Aorta (tissue), 5 donors: ENCODE measurements at places on chromosomes 13 and 19.

GRCh38 chr13:40445557-40445990 is 220.9 kb downstream of the FOXO1 start:
- DNase-seq, result peak; percentile 72

GRCh38 chr13:99225078-99225477 is 24.4 kb downstream of the UBAC2 start:
- DNase-seq, result no peak

- DNase-seq, result no peak
Observed at GRCh38 chr13:84358601-84359000, 476.3 kb upstream of the SLITRK1 start.

DNA sequence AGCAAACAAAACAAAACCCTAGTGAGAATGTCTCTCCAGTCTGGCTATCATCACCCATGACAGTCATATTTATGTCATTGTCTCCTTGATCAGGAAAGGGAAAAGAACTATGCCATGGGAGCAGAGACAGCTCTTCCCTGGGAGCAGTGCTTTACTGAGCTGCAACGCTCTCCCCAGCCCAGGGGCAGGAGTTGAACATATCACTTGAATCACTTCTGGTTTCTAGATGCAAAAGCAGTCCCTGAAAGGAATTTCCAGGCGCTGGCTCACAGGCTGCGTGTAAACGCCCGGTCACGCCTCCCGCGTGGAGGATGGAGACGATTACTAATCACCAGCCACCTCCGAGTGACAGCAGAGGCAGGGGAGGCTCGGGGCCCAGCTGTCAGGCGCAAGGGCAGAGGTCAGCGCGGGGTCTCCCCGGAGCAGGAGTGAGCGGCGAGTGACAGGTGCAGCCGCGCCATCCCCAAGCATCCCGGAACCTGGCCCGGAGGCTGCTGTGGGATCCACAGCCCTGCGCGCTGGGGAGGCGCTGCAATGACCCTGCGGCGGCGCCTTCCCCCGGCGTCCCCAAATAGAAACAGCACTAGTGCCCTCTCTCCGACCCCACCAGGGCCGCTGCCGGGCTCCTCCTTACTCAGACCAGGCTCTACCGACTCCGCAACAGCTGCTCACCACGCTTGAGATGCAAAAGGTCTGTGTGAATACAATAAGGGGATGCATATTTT is 23.5 kb upstream of the DCLK1 start:
- peak; percentile 77 for DNase-seq

DNA sequence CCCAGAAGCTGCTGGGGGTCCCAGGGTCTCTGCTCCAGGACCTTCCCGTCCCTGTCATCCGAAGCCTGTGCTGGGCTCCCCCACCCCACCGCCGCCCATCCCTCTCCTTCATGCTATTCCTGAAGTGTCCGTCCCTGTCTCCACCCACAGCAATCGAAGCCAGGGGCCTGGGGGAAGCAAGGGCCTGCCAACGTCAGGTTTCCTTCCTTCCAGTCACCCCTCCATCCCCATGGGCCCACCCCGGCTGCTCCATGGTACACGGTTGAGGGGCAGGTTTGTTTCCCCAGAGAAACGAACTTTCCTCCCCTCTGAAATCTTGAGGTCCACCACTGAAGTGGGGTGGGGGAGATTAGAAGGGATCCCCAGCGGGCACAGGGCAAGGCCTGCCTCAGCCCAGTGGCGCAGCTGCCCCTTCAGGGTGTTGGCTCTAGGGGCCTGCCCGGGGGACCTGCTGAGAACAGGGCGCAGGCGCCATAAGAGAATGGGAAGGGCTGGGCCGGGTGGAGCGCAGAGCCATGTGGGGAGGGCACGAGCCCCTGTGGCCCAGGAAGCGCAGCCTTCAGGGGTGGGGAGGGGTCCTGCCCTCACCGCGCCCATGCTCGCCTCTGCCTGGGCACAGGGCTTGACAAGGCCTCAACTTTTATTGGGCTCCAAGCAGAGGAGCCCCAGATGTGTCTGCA is 16.1 kb downstream of the CEBPG start:
- DNase-seq, result peak; percentile 46

GRCh38 chr19:18119717-18120105 is 22.1 kb downstream of the MAST3 start:
- no peak for DNase-seq

- DNase-seq, result no peak
Observed at GRCh38 chr13:50914176-50914700, 4.6 kb downstream of the RNASEH2B start.

DNA sequence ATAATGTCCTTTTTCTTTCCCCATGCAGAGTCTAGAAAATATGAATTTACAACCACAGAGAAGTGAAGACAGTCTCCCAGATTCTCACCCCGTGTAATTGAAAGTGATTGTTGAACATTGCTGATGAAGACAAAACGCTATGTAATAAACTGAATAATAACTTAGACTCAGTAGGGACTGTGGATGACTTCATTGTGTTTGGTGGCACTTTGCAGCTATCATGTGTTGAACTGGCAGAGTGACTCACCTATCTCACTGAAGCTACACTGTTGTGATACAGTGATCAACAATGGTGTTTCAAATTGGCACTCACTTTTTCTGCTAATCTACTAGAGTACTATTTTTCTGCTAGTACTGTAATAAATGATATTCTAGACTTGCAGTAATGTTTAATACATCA is 261.3 kb downstream of the DACH1 start:
- DNase-seq, result no peak

DNA sequence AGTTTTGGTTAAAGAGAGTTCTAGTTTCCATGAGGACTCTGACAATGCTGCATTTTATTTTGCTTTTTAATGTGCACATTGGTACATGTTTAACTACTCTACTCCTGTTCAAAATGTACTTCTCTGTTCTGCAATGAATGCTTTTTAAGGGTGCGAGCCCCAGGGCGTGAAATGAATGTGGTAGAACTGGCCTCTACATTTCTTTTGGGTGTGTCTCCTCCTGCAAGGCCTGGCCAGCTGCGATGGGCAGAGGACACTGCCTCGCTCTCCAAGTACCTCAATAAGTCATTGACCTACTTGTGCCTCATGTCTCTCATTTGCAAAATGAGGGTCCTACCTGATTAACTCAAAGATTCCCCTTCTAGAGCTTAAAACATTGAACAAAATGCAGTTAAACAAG is 6.7 kb downstream of the RGS9BP start:
- no peak for DNase-seq

DNA sequence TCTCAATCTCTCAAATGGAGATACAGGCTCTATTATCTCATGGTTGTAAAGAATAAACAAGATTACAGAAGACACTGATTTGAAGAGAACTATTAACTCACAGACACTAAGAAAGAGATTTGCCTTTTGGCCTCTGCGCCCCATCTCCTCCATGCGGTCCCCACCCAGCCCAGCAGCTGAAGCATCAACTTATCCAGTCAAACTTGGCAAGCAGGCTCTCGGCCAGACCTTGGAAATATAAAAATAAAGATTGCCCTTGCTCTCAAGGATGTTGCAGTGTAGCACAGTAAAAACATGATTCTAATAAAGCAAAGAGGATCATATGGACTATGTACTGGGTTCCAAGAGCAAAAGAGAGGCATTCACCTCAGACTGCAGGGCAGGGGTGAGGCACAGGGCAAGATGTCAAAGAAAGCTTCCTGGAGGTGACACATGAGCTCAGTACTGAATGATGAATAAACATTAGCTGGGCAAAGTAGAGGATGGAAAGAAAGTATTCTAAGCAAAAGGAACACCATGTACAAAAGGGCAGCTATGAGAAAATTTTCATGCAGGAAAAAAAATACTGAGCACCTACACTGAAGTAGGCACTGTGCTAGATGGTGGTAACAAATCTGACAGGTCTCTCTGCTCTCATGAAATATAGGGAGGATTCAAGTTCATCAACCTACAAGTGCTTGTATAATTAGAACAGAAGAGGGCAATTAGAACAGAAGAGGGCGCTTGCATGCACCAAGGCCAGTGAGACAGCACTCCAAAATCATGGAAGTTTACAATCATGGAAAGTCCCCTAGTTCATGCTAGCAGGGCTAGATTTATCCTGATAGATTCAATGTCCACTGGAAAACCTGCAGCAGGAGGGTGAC is 85.0 kb downstream of the SACS start:
- no peak for DNase-seq

- no peak for DNase-seq
Observed at GRCh38 chr13:79108914-79109643, 297.0 kb downstream of the RBM26 start.

- no peak for DNase-seq
Observed at GRCh38 chr13:28049880-28050875, 50.2 kb downstream of the FLT3 start.

- no peak for DNase-seq
Observed at GRCh38 chr13:38223089-38223488, 126.6 kb upstream of the UFM1 start.

DNA sequence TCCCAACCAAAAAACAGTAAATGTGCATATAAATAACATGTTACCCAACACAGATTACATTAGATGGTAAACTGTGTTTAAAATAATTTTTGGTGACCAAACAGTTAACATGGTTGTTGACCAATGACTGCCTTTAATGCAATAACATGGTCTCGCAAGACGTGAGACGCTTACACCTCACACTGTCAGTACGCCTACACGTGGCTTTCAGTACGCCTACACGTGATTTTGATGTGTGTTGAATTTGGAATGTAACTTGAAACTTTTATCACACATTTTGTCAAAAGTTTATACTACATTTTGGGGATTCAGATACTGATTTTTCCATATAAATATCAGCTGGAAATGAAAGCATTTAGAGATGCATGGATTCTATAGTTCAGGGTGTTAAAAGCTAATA is 32.0 kb downstream of the SLC7A9 start:
- DNase-seq, result no peak

DNA sequence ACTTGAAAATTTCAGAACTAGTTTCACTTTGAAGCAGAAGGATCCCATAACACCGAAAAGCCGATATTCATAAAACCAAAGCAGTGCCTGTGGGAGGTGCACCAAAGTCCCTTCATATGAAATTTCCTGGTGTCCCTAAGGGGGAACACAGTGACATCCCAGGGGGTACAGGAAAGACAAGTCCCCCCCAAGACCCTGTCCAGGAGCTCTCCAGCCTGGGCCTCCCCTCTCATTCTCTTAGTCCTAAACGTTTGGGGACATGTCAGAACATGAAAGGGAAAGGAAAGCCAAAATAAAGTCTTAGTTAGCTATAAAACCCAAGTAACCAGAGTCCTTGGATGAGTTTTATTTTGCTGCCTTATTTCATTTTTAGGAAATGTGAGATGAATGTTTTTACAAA is 56.6 kb downstream of the MRPL57 start:
- no peak for DNase-seq

- DNase-seq, result no peak
Observed at GRCh38 chr13:50419331-50419865, 404.2 kb downstream of the KCNRG start.

GRCh38 chr19:46637224-46637623 is 1.2 kb upstream of the GNG8 start:
- DNase-seq, result no peak

DNA sequence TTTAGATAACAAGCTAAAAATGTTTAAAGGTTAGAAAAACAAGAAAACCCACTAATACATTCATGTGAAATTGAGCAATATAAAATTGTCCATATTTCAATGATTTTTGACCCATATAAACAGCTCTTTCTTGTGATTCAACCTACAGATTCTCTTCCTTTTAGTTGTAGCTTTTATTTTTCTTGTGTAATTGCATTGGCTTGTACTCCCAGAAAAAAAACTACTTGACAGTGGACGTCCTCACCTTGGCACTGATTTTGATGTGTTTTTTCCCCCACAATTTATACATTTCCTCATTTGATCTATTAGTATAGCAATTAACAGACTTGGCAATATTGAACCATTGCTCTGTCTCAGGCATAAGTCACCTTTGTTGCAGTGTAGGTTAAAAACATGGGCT is 4.7 kb downstream of the CCDC194 start:
- DNase-seq, result no peak

DNA sequence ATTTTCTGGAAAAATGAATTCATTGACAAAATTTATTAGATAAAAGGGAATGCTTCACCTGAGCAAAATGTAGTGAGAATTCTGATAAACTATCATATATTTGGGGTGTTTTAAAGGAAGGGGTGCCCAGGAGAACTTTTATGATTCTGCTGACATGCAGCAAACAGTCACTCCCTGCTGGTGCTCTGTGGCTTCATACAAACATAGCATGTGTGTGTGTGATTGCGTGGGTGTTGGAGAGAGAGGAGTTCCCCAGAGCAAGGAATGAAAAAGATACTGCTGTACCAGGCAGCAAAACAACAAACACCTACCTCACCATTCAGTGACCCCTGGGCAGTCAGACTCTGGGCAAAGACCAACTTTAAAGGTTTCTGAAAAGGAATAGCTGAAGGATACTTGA is 546.7 kb downstream of the RFC3 start:
- no peak for DNase-seq

DNA sequence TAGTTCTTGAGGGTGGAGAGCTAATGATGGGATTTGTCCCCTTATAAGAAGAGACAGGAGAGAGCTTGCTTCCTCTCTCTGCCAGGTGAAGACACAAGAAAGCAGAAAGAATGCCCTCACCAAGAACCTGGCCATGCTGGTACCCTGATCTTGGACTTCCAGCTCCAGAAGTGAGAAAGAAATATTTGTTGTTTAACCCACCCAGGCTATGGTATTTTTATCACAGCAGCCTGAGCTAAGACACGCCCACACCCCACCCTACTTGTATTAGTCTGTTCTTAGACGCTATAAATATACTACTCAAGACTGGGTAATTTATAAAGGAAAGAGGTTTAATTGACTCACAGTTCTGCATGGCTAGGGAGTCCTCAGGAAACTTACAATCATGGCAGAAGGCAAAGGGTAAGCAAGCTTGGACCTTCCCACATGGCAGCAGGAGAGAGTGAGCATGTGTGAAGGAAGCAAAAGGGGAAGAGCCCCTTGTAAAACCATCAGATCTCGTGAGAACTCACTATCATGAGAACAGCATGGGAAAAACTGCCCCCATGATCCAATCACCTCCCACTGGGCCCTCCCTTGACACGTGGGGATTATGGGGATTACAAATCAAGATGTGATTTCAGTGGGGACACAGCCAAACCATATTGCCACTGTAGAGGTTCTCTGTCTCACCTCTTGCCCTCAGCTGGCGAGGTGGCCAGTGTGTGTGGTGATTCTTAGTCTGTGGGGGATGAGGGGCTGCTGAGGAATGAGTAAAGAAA is 57.4 kb upstream of the RCBTB2 start:
- no peak for DNase-seq

GRCh38 chr13:102582256-102582655 is 14.5 kb upstream of the TPP2 start:
- no peak for DNase-seq

GRCh38 chr19:12974301-12975220 is 5.2 kb downstream of the DAND5 start:
- no peak for DNase-seq
